ENCODE measurements at places on chromosomes 12 and 14.

DNA sequence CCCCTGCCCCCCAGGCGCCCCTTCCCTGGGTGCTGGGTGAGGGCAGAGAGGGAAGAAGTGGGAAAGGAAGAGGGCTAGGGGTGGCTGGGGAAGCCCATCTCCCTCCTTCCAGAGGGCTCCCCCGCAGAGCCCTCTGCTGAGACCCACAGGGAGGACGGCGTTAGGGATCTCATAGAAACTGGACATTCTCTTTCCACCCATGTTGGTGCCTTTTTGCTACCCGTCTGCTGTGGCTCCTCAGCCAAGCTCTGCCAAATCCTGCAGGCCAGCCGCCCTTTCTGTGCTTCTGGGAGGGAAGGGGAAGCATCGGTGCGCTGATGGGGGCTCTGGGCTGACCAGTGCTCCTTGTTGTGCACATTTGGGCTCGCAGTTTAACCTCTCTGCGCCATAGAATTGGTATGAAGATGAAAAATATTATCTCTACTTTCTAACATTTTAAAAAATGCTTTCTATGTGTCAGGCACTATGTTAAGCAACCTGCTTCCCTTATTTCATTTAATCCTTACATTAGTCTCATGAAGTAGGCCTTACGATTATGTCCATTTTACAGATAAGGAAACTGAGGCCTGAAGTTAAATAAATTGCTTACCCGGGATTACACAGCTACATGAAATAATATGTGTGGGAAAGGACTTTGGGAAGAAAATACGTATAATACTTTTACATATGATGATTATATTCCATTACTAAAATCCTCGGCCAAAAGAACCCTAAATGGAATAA, 981 bp downstream of the SLC48A1 start:
- no peak for DNase-seq

DNA sequence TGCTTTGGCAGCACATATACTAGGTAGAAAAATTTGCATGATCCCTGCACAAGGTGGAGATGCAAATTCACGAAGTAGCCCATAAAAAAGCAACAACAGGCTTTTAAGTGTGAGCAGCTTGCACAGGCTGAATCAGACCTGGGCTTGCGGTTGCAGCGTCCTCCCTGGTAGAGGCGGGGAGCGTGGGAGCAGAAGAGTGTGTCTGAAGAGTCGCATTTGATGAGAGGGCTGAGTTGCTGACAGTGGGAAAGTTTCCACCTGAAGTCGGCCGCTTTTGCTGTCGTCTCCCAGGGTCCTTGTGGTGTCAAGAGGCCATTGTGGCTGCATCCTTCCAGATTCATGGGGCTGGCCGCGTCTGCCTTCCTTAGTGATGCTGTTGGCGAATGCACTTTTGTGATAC, 6.2 kb downstream of the AACS start:
- DNase-seq: no peak

- DNase-seq: peak; percentile 44
Observed at GRCh38 chr12:48980389-48980952, 2.3 kb downstream of the WNT1 start.

GRCh38 chr14:55946231-55946630, 172.0 kb upstream of the PELI2 start:
- no peak for DNase-seq

DNA sequence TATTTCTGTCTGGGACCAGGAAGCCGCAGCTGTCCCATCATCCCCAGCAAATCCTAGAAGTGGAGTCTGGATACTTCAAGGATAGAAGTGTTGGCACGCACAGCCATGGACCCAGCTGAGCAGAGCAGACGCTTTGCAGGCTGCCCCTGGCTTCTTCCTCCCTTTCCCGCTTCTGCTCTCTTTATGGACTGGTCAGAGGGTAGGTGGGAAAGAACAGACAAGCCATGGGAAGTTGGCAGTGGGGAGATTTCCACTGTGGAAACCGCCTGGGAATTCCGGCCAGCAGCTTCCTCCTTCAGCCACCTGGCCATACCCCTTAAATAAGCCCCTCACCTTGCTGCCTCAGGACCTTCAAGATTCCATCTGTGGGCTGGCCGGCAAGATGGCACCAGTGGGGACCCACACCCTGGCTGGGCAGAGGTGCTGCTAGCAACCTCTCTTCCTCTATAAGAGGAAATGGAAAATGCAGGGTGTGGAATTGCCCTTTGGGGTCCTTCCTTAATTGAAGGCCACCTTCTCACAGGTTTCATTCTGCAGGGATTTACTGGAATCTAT, 20.6 kb downstream of the OTUB2 start:
- no peak for DNase-seq

DNA sequence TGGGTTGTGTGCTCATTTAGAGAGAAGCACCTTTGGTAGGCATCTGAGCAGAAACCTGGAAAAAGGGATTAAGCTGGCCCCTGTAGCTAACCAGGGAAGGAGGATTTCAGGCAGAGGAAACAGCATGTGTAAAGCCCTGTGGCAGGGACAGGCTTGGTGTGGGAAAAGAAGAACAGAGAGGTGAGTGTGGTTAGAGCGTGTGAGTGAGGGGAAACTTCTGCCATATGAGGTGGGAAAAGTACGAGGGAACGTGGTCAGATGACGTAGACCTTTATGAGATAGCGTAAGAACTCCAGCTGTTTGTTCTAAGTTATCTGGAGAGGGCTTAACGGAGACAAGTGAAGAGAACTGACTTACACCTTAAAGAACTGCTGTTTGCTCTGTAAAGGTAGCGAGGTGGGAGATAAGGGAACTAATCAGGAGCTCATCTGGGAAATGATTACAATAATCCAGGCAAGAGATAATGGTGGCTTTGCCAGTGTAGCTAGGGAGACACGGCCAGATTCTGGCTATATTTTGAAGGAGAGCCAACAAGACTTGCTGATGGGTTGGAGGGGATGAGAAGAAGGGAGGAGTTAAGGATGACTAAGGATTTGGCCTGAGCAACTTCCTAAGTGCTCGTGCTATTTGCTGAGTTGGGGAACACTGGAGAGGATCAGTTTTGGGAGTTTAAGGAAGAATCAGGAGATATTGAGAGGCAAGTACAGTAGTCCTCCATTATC, 234.0 kb downstream of the ETNK1 start:
- no peak for DNase-seq

- DNase-seq: no peak
Observed at GRCh38 chr14:54174457-54174856, 217.8 kb upstream of the BMP4 start.

DNA sequence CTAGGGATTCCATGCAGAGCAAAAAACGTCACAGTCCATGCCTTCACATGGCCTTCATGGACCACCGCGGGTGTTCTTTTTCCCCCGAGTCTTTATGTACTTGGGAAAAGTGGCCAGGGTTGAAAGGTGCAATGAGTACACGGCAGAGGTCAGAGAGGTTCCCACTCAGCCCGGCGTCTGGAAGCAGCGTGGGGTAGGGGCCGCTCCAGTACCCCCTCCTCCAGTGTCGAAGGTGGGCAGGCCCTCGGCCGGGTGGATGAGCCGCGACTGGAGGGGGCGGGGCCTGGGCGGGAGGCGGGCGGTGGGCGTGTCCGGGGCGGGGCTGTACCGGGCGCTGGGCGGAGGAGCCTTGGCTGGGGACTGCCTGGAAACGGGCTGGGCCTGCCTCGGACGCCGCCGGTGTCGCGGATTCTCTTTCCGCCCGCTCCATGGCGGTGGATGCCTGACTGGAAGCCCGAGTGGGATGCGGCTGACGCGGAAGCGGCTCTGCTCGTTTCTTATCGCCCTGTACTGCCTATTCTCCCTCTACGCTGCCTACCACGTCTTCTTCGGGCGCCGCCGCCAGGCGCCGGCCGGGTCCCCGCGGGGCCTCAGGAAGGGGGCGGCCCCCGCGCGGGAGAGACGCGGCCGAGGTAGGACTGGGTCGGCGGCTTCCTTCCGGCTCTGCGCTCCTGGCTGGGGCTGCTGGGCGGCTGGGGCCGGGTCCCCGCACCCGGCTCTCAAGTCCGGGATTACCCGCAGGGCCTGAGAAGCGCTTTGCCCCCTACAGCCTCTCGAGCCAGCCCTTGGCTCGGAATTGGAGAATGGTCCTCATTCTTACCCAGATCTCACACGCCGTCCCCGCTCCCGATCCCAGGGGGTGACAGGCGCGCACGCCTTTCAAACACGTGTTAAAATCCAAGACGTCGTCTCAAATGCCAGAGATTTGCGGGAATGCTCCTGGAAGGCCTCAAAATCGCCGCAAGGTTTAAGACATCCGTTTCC, at the start of gene RXYLT1:
TSS of gene RXYLT1 (plus strand) at position 412 of the 984 bp plus-strand sequence. CDS start at position 464, 52 bp downstream.
- DNase-seq: peak; percentile 85

DNA sequence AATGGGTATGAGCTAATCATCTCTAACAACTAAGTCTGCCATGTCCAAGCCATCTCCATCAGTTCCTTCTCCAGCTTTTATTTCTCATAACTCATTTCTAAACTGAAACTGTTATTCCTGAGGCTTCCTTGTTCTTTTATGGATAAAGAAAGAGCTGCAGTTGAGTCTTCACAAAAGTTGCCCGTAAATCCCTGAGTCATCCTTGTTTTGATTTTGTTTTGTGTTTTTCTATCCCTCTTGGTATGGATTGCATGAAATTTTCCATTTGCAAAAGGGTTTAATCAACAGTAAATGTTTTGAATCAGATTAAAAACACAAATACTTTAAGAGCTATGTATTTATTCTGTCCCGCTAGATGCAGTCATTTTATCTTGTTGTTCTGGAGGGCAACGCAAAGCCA, 290.6 kb downstream of the EGLN3 start:
- no peak for DNase-seq

GRCh38 chr14:100554082-100554677, 33.0 kb downstream of the BEGAIN start:
- no peak for DNase-seq

GRCh38 chr12:41652981-41653380, 464.9 kb downstream of the PDZRN4 start:
- DNase-seq: no peak

- DNase-seq: no peak
Observed at GRCh38 chr12:105977652-105978051, 161.1 kb downstream of the NUAK1 start.

- DNase-seq: no peak
Observed at GRCh38 chr12:63163541-63163940, 12.5 kb upstream of the AVPR1A start.

DNA sequence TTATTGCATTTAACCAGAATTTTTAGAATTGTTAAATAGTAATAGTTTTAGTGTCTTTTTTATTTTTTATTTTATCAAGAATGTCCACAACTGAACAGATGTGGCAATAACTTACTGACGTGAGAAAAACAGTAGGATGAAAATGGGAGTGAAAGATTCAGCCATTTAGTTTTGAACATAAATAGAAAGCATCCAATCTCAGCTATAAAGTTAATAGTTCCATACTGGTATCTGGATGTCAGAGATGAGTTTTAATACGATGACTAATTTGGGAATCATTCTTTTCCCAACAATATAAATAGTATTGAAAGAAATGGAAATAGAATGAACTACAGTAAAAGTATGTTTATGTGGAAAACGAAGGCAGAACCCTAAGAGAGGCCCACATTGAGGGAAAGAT, 159.4 kb downstream of the EPS8 start:
- no peak for DNase-seq

GRCh38 chr14:91466192-91466591, 43.9 kb downstream of the PPP4R3A start:
- no peak for DNase-seq

DNA sequence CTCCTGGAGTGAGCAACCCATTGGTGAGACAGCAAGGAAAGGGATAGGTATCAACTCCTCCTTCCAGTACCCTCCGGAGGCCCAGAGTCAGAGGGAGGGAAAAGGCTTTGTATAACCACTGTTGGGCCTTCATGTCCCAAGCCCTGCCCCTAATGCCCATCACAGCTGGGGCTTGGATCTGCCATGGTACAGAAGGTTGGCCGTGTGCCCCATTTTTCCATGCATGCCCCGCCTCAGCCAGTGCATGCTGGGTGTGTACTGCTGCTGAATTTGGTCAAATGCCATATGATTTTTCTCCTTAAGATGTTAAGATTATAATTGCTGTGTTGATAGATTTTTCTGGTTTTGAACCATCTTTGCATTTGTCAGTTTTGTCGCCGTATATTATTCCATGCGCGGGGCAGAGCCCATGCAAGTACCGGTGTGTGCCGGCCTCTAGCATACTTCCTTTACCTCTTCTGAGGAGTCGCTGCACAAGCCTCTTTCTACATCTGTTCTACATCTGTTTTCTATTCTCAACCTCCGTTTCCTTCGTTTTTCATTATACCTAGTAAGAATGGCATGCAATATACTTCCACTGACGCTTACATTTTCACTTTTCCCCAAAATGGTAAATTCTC, 26.6 kb downstream of the PPP2R5C start:
- no peak for DNase-seq

- DNase-seq: no peak
Observed at GRCh38 chr12:14773685-14774073, 29.6 kb downstream of the WBP11 start.

Measured in activated CD8-positive, alpha-beta memory T cell treated with anti-CD3 and anti-CD28 coated beads, Interleukin-2, amount 50 U/mL, for 4 hours (primary cell).